Spleen (tissue), 13 donors: ENCODE measurements at places on chromosomes 3 and 15. TPM values are rescaled to one million over a fixed set of nuclear protein-coding genes. Genes with fewer than 3 reads are reported as not detected.

DNA sequence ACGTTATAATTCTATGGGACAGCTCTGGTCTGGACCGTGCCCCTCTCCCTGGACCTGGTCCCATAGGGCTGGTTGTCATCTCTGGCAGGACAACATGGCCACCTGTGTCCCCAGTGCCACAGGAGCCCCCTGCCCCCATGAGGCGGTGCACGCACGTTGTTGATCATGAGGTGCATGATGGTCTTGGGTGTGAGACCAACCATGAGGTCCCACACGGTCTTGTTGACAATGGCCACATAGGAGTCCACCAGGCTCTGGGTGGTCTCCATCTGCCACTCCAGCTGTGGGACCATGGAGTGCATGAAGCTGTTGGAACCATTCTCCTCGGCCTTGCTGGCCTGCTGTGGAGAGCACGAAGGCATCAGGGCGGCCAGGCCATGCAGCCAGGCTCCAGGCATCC lies 19.7 kb downstream of the GOLGA6D start:
- H3K4me1 ChIP-seq: no peaks in the 10 kb centered on the region
- no peaks in the 10 kb centered on the region for H3K27me3 ChIP-seq
- no peak overlapping the region for H3K4me3 ChIP-seq

Gene GPX1
- 360 TPM for polyA plus RNA-seq

Gene SLC38A3
- polyA plus RNA-seq: 0.02 TPM

DNA sequence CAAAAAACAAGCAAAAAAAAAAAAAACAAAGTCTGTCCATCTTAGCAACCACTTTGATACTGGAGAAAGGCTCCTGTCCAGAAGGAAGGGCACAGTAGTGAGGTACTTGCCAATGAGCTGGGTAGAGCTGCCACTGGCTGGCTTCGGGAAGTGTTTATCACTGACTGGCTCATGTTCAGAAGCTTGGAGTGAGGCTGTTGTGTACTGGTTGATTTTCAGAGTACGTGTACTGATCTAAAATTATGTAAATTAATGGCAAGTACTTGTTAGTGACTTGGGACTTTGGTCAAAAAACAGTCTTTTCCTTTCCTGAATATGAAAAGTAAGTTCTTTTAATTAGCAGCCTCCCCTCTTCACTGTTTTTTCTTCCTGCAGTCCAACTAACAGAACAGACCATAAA lies 979 bp upstream of the ZNF621 start:
- H3K4me3 ChIP-seq: no peak overlapping the region
- peak overlapping the region; percentile 90 for H3K27ac ChIP-seq
- DNase-seq: no peak
- no peaks in the 10 kb centered on the region for H3K27me3 ChIP-seq

DNA sequence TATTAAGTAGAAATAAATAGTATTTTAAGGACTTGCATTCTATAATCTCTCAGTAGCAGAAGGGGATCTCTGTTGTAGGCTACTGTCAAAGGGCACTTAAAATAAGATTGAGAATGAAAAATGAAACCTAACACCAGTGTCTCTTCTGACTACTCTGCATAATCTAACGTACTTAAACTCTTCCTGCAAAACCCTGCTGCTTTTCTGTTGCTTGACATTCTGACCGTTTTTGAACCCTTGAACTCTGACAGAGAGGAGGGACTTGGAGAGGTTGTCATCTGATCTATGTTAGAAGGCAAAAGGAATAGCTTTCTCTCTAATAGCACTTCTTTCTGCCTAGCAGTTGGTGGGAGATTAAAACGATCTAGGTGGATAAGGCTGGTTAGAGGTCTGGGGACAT lies 204.6 kb downstream of the ZIC1 start:
- no peaks in the 10 kb centered on the region for H3K36me3 ChIP-seq
- no peaks in the 10 kb centered on the region for H3K27me3 ChIP-seq
- H3K27ac ChIP-seq: no peak overlapping the region
- no peaks in the 10 kb centered on the region for H3K4me1 ChIP-seq

GRCh38 chr3:42438193-42438592 lies 27.8 kb upstream of the LYZL4 start:
- no peak overlapping the region for H3K4me3 ChIP-seq
- no peaks in the 10 kb centered on the region for H3K4me1 ChIP-seq
- no peaks in the 10 kb centered on the region for H3K27me3 ChIP-seq
- H3K27ac ChIP-seq: no peak overlapping the region
- no peak for DNase-seq

GRCh38 chr15:37019479-37020433 lies 80.6 kb downstream of the MEIS2 start:
- H3K4me3 ChIP-seq: no peak overlapping the region
- no peaks in the 10 kb centered on the region for H3K27me3 ChIP-seq
- H3K27ac ChIP-seq: peak overlapping the region; percentile 13
- no peak for DNase-seq

- DNase-seq: no peak
- no peaks in the 10 kb centered on the region for H3K4me1 ChIP-seq
- peaks cover 7% of the 10 kb centered on the region for H3K36me3 ChIP-seq
- no peak overlapping the region for H3K4me3 ChIP-seq
Observed at GRCh38 chr3:9468460-9468859, 71.0 kb downstream of the SETD5 start.

Gene DLL4
- 5.0 TPM for polyA plus RNA-seq

GRCh38 chr3:45387636-45388348 lies 584 bp upstream of the LARS2 start:
- H3K36me3 ChIP-seq: no peaks in the 10 kb centered on the region
- H3K4me1 ChIP-seq: peaks cover 28% of the 10 kb centered on the region
- no peak for DNase-seq
- H3K27me3 ChIP-seq: no peaks in the 10 kb centered on the region
- peak overlapping the region; percentile 95 for H3K4me3 ChIP-seq
- H3K27ac ChIP-seq: peak overlapping the region; percentile 11

DNA sequence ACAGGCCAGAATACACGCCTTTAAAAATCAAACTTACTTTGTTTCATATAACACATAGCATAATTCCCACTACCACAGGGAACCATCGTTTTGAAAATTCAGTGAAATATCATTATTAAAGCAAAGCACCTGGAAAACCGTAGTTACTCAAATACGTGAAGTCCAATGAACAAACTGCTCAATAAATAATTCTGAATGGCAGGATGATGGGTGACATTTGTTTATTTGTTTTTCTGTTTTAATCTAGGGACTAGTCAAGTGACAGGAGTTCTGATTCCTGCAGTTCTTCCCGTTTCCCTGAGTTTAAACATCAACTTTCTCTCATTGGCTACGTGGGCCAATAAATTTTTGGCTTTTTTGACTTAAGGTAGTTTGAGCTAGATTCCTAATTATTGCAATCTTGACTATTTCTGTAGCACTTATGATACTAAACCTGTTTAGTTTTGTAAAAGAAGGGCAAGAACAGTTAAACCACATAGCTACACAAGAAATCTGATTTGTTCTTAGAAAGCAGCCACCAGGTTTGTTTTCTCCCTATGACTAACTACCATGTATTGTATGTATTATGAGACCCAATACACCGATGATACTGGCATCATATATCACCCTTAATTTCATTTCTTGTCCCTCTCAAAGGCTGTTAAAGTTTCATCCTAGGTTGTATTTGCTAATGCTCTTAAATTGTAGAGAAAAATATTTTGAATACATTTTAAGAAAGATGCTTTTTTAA lies 411.2 kb downstream of the SHQ1 start:
- no peaks in the 10 kb centered on the region for H3K36me3 ChIP-seq
- H3K27ac ChIP-seq: no peak overlapping the region
- H3K4me3 ChIP-seq: no peak overlapping the region
- DNase-seq: no peak
- peaks cover 24% of the 10 kb centered on the region for H3K4me1 ChIP-seq

GRCh38 chr3:98565237-98565643 lies 28.2 kb downstream of the CPOX start:
- no peak overlapping the region for H3K27ac ChIP-seq
- H3K27me3 ChIP-seq: no peaks in the 10 kb centered on the region
- H3K4me1 ChIP-seq: peaks cover 17% of the 10 kb centered on the region
- no peak for DNase-seq

DNA sequence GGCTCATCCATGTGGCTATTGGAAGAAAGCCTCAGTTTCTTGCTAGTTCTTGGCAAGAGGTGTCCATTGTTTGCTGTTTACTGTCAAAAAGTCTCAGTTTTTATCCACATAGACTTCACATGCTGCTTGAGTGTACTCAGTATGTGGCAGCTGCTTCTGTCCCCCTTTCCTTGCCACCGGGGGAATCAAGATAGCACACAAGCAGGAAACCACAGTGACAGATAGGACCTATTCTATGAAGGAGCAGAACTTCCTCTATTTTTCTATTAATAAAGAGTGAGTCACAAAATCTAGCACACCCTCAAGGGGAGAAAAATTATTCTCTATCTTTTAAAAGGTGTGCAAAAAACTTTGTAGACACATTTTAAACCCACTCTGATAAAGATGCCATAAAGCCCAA lies 121.4 kb upstream of the GMNC start:
- H3K36me3 ChIP-seq: no peaks in the 10 kb centered on the region
- no peak overlapping the region for H3K4me3 ChIP-seq
- H3K4me1 ChIP-seq: no peaks in the 10 kb centered on the region
- H3K27ac ChIP-seq: no peak overlapping the region
- no peaks in the 10 kb centered on the region for H3K27me3 ChIP-seq

Gene ZNF860
- polyA plus RNA-seq: 1.3 TPM

DNA sequence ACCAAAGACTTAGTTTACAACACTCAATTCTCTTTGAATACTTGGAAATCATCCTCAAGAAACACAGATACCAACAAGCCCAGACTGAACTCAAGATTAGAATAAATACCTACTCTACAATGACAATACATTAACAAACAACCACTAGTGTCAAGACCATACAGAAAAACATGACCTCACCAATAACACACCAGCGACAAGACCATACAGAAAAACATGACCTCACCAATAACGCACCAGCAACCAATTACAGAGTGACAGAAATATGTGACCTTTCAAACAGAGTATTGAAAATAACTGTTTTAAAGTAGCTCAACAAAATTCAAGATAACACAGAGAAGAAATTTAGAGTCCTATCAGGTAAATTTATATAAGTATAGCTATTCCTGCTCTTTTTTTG lies 876.0 kb downstream of the EPHA3 start:
- no peak overlapping the region for H3K4me3 ChIP-seq
- H3K27ac ChIP-seq: no peak overlapping the region
- H3K4me1 ChIP-seq: no peaks in the 10 kb centered on the region

Gene RIOX2
- polyA plus RNA-seq: 13.5 TPM

DNA sequence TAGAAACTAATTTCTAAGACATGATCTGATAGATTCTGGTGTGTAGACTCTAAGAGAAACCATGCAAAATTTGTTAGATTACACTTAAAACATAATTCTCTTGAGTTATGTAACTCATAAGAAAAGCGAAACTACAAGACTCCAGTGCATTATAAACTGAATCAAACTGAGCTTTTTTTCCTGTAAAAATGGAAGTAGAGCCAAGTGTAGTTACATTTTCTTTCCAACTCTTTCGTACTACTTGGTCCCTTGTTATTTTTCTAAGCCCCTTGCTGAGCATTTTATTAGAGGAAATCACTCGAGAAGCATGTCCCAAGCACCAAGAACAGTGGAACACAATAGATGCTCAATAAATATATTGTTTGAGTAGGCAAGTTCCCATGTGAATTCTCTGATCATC lies 130.2 kb downstream of the GADL1 start:
- H3K27me3 ChIP-seq: no peaks in the 10 kb centered on the region
- no peak for DNase-seq
- H3K4me3 ChIP-seq: no peak overlapping the region
- no peaks in the 10 kb centered on the region for H3K4me1 ChIP-seq
- H3K36me3 ChIP-seq: no peaks in the 10 kb centered on the region
- H3K27ac ChIP-seq: no peak overlapping the region

GRCh38 chr3:128784232-128784631 lies 58.2 kb downstream of the RAB7A start:
- H3K4me3 ChIP-seq: no peak overlapping the region
- DNase-seq: peak; percentile 80
- peaks cover 98% of the 10 kb centered on the region for H3K4me1 ChIP-seq
- H3K36me3 ChIP-seq: no peaks in the 10 kb centered on the region

DNA sequence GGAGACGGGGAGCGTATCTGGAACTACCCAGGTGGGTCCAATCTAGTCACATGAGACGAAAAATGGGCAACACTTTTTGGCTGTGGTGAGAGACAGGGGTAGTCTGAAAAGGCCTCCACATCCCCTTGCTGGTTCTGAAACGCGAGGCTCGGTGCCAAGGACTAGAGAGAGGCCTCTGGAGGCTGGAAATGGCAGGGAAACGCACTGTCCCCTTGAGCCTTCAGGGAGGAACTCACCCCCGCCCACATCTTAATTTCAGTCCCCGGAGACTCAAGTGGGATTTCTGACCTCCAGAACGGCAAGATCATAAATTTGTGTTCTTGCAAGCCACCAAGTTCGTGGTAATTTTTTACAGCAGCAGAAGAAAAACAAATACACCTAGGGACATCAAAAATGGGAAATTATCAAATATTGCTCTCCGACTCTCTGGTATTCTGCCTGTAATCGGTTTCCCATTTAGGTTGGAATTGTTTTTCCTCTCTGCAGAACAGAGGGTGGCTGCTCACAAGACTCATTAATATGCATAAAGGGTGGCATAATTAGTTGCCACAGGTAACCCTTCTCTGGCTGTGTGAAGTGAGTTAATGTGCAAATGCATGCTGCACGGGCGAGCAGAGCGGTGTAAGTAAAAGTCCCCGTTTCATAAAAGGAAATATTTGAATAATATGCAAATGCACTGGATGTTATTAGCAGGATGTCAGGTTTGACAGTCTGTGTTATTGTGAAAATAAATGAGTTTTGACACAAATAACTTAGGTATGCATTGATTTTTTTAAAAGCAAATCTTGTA lies 185.7 kb downstream of the ARRDC4 start:
- H3K36me3 ChIP-seq: no peaks in the 10 kb centered on the region
- no peaks in the 10 kb centered on the region for H3K27me3 ChIP-seq
- no peaks in the 10 kb centered on the region for H3K4me1 ChIP-seq
- H3K4me3 ChIP-seq: no peak overlapping the region
- no peak for DNase-seq
- H3K27ac ChIP-seq: no peak overlapping the region

Gene SAMD7
- 0.03 TPM for polyA plus RNA-seq

DNA sequence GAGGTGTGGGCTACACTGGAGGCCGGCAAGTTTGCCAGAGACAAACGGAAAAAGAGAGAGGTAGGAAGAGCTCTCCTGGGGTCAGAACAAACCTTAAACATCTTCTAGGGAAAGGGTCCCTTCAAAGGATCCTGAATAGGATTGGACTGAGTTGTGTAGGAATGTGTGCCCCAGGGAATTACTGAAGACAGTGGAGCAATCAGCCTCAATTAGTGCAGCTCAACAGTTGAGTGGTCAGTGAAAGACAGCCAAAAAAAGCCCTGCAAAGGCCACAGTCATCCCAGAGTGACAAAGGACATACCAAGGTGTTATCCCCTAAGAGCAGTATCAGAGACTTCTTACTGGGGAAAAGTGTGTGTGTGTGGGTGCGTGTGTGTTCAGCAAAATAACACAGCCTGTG lies 70.3 kb downstream of the NUP210 start:
- peaks cover 72% of the 10 kb centered on the region for H3K4me1 ChIP-seq
- no peak overlapping the region for H3K27ac ChIP-seq
- H3K36me3 ChIP-seq: peaks cover 72% of the 10 kb centered on the region

DNA sequence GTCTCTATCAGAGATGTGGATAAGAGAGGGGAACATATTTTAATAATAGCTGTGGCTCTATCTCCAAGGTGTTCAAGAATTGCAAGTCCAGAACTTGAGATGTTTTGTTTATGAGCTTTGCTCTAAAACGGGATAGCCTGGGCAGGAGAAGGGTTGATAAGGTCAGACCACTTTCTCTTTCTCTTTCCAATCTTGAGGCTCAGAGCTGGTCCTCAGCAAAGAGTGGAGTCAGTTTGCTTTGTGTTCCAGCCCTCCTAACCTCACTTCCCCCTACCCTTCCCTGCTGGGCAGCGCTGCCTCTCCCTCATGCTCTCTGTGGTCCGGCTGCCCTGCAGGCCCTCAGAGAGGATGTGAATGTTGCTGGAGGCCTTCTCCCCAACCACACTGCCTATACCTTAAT lies 13.8 kb downstream of the KLHL6 start:
- H3K36me3 ChIP-seq: no peaks in the 10 kb centered on the region
- peaks cover 17% of the 10 kb centered on the region for H3K4me1 ChIP-seq
- DNase-seq: no peak
- H3K27ac ChIP-seq: peak overlapping the region; percentile 71
- H3K4me3 ChIP-seq: no peak overlapping the region
